CD8-positive, alpha-beta memory T cell (primary cell): ENCODE measurements at places on chromosomes 5 and 9. TPM values are rescaled to one million over a fixed set of nuclear protein-coding genes. Genes with fewer than 3 reads are reported as not detected.

PAEP gene
- total RNA-seq = not detected

LRRC19 gene
- total RNA-seq = not detected

ARL14EPL gene
- total RNA-seq = not detected

HSD17B3 gene
- 0.42 TPM for total RNA-seq

HRCT1 gene
- not detected for total RNA-seq

LECT2 gene
- total RNA-seq = not detected

SVEP1 gene
- total RNA-seq = not detected

KIAA1958 gene
- total RNA-seq = 6.7 TPM

- no peak for DNase-seq
Measured at GRCh38 chr5:37871023-37871815, 31.4 kb upstream of the GDNF start.

GRCh38 chr9:85554349-85554748 lies 187.4 kb downstream of the AGTPBP1 start:
- DNase-seq = no peak

GRCh38 chr5:66713998-66714397 lies 117.8 kb downstream of the MAST4 start:
- no peak for DNase-seq

- DNase-seq = peak; percentile 19
Measured at GRCh38 chr5:81750308-81751008, 439 bp downstream of the SSBP2 start.

- DNase-seq = no peak
Measured at GRCh38 chr5:55535199-55535905, 588 bp upstream of the PLPP1 start.

- DNase-seq = no peak
Measured at GRCh38 chr9:2220036-2220435, 204.9 kb downstream of the SMARCA2 start.

DNA sequence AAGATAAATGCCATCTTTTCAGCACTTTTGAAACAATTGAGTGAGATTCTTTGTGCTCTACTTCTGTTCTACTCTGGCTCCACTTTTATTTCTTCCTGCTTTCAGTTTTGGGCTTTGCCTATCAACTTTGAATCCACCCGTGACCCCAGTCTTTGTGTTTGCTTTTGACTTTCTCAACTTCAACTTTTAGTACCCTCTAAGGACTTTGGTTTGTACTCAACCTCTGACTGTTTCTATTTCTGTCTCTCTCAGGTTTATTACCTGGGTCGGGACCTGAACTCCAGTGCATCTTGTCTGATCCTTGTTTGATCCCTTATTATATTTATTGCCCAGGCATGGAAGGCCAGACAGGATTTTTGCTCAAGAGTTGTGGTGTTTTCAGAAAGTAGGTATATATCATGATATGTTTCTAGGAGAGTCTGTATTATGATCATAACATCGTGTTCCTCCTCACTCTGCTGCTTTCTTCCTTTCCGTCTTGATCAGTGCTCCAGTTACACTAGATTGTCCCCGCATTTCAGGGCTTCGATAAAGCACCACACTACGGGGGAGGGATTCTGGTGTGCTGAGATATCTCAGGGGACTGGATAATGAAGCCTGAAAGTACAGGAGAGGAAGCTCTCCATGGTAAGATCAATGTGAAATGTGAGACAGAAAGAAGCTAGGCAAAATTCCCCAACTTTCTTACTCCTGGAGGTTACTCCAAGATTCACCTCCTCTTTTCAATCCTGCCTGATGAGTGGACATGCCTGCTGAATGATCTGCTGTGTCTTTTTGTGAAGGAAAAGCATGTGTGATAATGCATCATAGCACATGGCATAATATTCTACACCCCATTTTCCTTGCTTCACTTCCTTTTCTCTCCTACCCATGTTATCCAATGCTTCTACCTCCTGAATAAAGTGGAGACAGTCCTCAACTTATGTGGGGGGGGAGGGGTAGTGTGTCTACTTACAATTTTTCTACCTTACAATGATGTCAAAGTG lies 155.5 kb upstream of the GRIN3A start:
- no peak for DNase-seq

DNA sequence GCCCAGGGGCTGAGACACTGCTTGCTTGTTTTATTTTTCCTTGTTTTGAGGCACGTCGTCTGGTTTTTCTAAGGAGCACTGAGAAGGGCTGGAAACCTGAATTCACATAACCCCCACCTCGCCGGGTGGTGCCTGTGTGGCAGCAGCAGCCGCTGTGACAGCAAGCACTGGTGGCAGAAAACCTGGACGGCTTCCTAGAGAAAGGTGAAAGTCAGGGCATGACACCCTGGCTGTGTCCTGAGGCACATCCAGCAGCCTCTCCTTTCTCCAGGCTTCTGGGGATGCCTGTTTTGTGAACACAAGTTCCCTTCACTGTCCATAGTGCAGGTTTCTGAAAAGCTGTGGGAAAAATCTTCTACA lies 29.2 kb downstream of the MRPL36 start:
- peak; percentile 8 for DNase-seq

DNA sequence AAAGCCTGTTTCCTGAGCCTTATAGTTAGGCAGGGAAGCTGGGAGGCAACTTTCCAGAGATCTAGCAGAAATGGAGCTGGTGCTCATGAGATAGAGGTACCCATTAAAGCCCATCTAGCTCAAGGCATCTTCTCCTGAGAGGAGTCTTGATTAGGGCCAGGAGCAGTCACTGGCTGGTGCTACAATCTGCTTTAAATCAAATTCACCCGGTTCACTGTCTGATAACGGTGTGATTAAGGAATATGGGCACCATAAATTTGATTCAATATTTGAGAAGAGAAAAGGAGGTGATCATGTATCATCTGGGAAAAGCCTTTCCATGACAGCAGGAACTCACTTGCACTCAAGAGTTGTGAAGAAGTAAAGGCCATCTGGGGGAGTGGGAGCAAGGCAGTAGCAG lies 23.9 kb upstream of the NR5A1 start:
- DNase-seq = no peak

DNA sequence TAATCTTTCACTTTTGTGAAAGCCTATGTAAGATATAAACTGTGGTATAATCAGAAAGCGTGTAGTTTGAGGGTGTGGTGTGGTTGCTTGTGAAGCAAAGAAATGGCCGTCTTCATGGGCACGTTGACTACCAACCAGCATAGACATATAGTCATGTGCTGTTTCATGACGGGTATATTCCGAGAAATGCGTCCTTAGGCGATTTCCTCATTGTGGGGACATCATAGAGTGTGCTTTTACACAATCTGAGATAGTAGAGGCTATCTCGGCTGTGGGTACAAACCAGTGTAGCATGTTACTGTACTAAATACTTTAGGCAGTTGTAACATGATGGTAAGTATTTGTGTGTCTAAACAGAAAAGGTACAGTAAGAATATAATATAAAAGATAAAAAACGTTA lies 79.7 kb upstream of the LRRC70 start:
- DNase-seq = no peak

GRCh38 chr5:11679676-11680075 lies 224.6 kb downstream of the CTNND2 start:
- DNase-seq = no peak

DNA sequence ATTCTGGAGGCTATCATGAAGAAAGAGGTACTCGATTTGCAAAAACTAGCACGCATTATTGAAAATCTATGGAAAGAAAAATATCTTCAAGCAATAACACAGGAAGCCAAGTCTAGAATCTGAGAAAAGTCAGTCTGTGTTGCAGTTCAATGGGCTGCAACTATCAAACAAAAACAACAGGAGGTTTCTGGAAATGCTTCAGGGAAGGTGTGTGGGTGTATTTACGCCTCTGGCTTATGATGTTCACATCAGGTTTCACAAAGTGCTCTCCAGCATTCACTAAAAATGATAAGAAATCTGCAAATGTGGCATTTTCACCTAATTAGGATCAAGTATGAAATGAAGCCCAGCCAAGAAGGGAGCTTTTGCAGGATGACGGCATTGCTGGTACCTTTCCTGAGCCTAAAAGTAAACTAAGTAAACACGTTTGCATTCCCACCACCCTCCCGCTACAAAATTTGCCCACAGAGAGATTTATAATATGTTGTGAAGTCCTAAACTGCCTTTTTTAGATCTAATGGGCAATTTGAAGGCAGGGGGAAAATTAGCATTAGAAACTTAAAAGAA lies 146.4 kb downstream of the GABRB2 start:
- no peak for DNase-seq

GRCh38 chr5:140293091-140293848 lies 9.6 kb downstream of the PFDN1 start:
- no peak for DNase-seq

GRCh38 chr9:38727497-38728001 lies 7.6 kb upstream of the FAM240B start:
- DNase-seq = no peak

DNA sequence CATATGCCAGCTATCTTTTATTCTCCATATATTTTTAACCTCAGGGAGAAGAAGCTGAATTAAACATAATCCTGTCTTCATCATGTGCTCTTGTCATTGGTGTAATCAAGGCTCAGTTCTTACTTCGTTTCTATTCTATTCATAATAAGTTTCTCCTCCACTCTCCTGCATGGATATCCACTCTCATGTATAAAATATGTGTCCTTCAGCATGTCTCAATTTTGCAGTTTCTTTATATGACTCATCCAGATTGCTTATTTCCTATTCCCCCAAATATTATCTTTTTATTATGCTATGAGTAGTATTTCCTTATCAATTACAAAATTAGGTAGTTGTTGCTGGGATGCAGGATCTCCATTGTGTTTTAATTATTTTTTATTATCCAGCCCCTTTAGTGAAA lies 643.7 kb upstream of the ACO1 start:
- no peak for DNase-seq

- no peak for DNase-seq
Measured at GRCh38 chr5:10527281-10527950, 36.5 kb upstream of the ANKRD33B start.

DNA sequence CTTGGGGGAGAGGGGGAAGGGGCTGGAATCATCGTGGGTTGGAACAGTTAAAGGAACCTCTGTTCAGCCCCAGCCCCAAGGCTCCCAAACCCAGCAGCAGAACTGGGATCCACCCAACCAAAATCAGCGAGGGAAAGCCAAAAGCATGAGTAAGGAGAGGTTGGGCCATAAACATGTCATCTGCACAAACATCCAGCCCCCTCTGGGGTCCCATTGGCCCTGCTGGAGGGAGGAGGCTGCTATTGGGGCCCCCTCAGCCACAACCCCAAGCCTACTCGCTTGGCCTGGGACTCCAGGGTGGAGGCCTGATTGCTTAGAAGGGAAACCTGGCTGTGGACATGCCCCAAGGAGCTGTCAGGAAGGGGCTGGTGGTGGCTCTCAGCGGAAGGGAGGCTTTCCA lies 154.9 kb downstream of the FGF18 start:
- no peak for DNase-seq

GRCh38 chr5:169850409-169850808 lies 129.9 kb downstream of the INSYN2B start:
- no peak for DNase-seq

DNA sequence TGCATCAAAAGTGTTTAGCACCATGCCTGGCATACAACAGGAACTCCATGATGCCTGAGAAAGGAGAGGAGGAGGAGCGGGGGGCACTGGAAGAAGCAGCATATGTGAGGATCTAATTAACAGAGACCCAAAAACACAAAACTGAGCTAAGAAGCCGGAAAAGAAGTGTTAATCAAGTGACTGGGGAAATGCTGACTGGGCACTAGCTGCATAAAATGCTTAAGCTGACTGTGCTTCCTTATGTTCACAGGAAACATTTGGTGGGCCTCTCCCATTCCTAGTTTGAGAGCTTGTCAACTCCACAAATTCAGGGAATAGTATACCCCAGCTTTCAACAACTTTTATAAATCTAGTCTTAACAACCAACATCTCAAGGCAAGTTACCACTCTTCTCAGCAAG lies 26.6 kb downstream of the DEPDC1B start:
- no peak for DNase-seq

DNA sequence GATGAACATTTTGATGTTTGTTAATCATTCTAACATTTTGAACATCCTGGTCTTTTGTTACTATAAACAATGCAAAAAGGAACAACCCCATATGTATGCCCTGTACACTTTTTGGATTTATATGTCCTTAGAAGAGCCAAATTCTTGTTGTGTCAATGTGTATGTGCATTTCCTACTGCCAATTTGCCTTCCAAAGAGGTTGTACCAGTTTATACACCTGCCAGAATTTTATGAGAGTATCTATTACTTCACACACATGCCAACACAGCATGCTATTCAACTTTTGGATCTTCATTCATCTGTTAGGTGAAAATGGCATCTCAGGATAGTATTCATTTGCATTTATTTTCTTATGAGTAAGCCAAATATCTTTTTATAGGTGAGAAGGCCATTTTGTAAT lies 162.0 kb upstream of the SEMA6A start:
- no peak for DNase-seq

GRCh38 chr9:131669269-131670157 lies 70.4 kb downstream of the RAPGEF1 start:
- DNase-seq = no peak

- DNase-seq = no peak
Measured at GRCh38 chr5:124395926-124396325, 350.5 kb downstream of the ZNF608 start.

- DNase-seq = no peak
Measured at GRCh38 chr9:16333691-16334090, 536.8 kb downstream of the BNC2 start.

GRCh38 chr9:10268531-10269485 lies 344.0 kb downstream of the PTPRD start:
- no peak for DNase-seq

GRCh38 chr5:143716881-143717280 lies 95.1 kb upstream of the HMHB1 start:
- DNase-seq = no peak

DNA sequence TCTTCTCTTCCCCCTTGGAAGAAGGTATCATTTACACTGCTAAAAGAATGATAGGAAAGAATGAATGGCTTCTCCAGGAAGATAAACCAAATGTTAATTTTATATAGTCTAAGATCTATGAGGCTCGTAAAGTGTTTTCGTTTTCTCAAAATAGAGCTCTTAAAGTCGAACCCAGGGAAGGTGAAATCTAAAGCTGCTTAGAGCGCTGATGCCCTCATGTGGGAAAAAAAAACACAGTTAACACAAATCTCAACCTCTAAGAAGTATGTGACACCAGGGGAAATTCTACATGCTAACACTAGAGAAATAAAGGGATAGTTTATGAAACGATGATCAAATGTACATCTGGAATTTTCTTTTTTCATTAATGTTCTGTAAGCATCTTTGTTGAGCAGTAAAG lies 257.9 kb downstream of the RASEF start:
- no peak for DNase-seq

DNA sequence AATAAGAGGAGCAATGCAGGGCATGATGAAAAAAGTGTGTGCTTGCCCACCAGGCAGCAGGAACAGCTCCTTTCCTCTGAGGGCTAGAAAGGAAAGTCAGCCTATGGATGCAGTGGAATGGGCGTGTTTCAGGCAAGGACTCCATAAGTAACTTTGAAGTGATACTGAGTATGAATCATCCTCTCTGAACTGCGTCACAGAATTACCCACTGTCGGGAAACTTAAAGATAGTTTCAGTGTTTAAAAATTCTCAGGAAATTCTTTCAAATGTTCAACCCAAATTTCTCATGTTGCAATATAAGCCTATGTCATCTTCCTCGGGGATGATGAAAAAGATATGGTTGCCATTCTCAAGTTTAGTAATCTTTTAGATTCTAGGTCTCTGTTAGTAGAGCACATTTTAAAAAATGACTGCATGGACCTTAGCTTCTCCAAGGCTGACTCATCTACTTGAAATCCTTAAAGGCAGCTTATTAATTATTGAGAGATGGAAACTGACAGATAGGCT lies 27.7 kb downstream of the PTCD2 start:
- DNase-seq = no peak

GRCh38 chr9:125747053-125747764 lies at the start of gene PBX3:
Gene PBX3, plus strand, starts transcription at chr9:125747373.
- DNase-seq = peak; percentile 40
